Stimulated activated CD4-positive, alpha-beta T cell treated with anti-CD3 and anti-CD28 coated beads, Interleukin-2, amount 100 ng/mL, for 4 hours (primary cell): ENCODE measurements at places on chromosomes 7 and 10.

GRCh38 chr10:126423732-126424491 is 35.6 kb upstream of the ADAM12 start:
- no peak for DNase-seq

- DNase-seq, result no peak
These were observed 26.6 kb downstream of the INSIG1 start for GRCh38 chr7:155324012-155324917.

GRCh38 chr10:74873803-74874454 is 47.5 kb downstream of the KAT6B start:
- no peak for DNase-seq

GRCh38 chr7:156519070-156519469 is 121.5 kb upstream of the RNF32 start:
- DNase-seq, result no peak

DNA sequence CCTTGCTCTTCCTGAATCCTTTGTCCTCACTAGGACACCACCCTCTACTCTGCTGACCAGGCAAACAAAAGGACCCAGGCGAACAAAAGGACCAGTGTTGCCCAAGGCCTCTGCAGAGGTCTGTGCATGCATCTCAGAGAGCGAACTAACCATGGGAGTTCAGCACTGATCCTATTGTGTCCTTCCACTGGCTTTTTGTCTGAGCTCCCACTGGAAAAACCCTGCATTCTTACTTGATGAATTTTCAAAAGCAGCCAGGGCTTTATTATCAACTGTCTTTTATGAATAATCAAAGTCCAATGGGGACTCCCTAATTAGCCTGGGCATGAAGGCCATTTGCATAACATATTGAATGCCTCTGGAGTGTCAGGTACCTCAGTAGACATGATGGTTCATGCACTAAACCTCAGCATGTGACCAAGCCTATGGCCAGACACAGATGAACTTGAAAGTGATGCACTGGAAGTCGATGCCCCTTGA is 140.6 kb downstream of the KCNMA1 start:
- DNase-seq, result no peak

- no peak for DNase-seq
These were observed 1.1 kb upstream of the GIMAP1 start for GRCh38 chr7:150715293-150715692.

DNA sequence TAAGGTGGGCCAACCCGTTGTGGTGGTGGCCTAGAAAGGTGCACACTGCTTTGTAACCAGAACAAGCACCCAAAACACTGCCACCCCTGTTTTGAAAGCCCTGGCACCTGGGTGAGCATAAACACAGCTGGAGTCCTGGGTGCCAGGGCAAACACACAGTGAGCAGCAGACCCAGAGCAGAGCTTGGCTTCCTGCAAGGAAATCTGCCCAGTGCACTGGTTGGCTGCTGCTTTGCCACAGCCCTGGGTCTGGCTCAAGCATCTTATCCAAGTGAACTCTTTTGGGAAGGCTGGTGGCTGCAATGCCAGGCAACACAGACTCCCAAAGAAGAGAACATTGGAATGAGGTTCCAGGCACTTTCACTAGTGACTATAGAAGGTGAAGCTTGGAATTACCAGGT is 145.5 kb upstream of the PDE1C start:
- DNase-seq, result no peak
